ENCODE measurements at places on chromosomes 1 and 21.

- DNase-seq = no peak
Observed at GRCh38 chr1:113751114-113751513, 8.2 kb downstream of the PHTF1 start.

DNA sequence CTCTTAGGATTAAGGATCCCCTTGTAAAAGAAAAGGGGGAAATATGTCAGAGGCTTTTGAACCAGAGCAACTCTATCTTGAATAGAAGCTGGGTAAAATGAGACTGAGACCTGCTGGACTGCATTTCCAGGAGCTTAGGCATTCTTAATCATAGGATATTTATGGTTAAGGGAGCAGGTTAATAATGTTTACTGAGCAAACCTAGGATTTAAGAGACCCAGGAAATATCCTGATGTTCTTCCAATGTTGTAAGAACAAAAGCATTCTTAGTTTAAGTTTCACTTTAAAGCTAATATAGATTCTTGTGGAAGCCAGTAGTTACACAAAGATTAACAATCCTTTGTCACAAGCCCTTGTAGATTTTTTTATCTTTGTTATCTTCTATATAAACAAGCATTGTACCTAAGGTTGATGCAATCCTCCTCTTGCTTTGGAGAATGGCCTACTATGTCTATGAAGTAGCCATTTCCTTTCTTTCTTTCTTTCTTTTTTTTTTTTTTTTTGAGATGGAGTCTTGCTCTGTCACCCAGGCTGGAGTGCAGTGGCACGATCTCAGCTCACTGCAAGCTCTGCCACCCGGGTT lies 570.2 kb upstream of the BEND5 start:
- DNase-seq = peak; percentile 1

DNA sequence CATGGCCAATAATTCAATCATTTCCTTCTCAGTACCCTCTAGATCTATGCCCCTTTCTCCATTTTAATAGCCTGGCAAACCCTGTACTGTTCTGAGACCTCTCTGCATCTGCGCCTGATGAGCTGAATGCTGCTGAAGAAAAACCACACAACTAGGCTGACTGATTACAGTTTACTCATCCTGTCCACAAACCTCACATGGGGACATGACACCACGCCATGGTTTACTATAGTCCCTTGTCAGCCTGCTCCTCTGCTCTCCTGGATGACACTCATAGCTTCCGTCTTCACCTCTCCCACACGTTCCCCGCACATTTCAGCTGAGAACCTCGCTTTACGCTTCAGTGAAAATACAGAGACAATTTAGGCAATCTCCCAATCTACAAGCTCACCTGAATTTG lies 59.7 kb downstream of the DESI2 start:
- no peak for DNase-seq

- no peak for DNase-seq
Observed at GRCh38 chr1:224378855-224379631, 22.4 kb downstream of the CNIH4 start.

- no peak for DNase-seq
Observed at GRCh38 chr1:159943278-159943640, 2.2 kb downstream of the IGSF9 start.

DNA sequence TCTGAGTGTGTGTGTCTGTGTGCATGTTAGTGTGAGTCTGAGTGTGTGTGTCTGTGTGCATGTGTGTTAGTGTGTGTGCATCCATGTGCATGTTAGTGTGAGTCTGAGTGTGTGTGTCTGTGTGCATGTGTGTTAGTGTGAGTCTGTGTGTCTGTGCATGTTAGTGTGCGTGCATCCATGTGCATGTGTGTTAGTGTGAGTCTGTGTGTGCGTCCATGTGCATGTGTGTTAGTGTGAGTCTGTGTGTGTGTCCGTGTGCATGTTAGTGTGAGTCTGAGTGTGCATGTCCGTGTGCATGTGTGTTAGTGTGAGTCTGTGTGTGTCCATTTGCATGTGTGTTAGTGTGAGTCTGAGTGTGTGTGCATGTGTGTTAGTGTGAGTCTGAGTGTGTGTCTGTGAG lies 76.6 kb upstream of the ACTRT2 start:
- no peak for DNase-seq

- DNase-seq = peak; percentile 11
Observed at GRCh38 chr21:25107708-25108107, 499.6 kb downstream of the MRPL39 start.

DNA sequence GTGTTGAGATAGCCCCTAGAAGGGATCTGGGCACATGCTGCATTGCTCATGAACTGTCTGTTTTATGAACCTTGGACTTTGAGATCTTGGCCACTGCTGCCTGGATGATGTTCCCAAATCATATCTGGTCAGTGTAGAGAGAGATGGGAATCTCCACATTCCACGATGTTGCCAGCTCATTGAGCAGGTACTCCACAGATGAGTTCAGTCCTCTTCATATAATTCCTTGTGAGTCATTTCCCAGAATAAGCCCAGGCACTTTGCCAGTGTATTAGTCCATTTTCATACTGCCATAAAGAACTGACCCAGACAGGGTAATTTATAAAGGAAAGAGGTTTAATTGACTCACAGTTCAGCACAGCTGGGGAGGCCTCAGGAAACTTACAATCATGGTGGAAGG lies 254.0 kb upstream of the RUNX1 start:
- DNase-seq = peak; percentile 94

- no peak for DNase-seq
Observed at GRCh38 chr1:35530168-35530567, 27.0 kb downstream of the KIAA0319L start.

- DNase-seq = peak; percentile 60
Observed at GRCh38 chr1:54937469-54937868, 43.0 kb upstream of the TMEM61 start.

- DNase-seq = peak; percentile 65
Observed at GRCh38 chr1:219385787-219386427, 212.2 kb downstream of the LYPLAL1 start.

GRCh38 chr1:228921481-228921880 lies 186.2 kb downstream of the RHOU start:
- DNase-seq = no peak

- no peak for DNase-seq
Observed at GRCh38 chr1:37404711-37405110, 69.7 kb upstream of the ZC3H12A start.

GRCh38 chr1:160149716-160150115 lies 1.7 kb upstream of the ATP1A4 start:
- DNase-seq = peak; percentile 16

GRCh38 chr1:217431395-217431794 lies 199.5 kb downstream of the GPATCH2 start:
- DNase-seq = peak; percentile 21

DNA sequence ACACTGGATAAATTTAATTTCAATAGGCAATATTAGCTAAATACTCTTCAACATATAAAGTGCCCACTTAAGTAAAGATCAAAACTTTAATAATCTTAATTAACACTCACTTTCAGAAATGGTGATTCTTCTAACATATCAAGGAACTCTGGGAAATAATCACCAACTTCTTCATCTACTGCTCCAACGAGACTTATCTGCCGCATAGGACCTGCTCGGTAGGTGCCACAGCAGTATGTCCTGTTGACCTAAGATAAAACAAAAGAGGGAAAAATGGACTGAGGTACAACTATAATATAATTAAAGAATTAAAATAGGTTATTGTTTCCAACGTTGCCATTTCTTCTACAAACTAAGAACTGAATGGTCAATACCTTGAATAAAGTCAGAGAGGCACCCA lies 18.3 kb upstream of the PHTF1 start:
- no peak for DNase-seq

- DNase-seq = peak; percentile 59
Observed at GRCh38 chr1:154445040-154445472, 39.9 kb downstream of the IL6R start.

DNA sequence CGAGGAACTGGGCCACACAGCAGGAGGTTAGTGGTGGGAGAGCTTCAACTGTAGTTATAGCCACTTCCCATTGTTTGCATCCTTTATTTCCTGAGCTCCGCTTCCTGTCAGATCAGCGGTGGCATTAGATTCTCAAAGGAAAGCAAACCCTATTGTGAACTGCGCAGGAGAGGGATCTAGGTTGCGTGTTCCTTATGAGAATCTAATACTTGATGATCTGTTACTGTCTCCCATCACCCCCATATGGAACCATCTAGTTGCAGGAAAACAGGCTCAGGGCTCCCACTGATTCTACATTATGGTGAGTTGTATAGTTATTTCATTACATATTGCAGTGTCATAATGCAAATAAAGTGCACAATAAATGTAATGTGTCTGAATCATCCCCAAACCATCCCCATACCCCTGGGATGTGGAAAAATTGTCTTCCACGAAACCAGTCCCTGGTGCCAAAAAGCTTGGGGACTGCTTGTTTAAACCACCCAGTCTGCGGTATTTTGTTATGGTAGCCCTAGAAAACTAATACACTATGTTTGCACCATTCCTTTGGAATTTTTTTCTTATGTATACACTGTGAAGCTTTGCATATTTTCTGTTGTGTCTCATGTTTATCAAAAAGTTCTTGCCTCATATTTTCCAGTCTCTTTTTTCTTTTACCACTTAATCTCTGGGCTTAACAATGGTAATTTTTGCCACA lies 136.6 kb upstream of the IVNS1ABP start:
- peak; percentile 76 for DNase-seq

DNA sequence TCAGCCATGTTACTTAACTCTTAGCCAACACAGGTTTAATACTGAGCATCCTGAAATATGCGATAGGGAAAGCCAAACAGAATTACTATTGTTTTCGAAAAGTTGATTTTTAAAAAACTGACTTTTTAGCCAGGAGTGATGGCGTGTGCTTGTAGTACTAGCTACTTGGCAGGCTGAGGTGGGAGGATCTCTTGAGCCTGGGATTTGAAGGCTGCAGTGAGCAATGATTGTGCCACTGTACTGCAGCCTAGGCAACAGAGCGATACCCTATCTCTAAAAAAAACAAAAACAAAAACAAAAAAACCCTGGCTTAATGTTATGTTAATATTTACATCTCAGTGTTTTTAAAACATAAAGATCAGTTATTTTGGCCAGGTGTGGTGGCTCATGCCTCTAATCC lies 16.7 kb downstream of the NMNAT1 start:
- DNase-seq = no peak

- DNase-seq = no peak
Observed at GRCh38 chr1:14737561-14738094, 139.1 kb downstream of the KAZN start.

DNA sequence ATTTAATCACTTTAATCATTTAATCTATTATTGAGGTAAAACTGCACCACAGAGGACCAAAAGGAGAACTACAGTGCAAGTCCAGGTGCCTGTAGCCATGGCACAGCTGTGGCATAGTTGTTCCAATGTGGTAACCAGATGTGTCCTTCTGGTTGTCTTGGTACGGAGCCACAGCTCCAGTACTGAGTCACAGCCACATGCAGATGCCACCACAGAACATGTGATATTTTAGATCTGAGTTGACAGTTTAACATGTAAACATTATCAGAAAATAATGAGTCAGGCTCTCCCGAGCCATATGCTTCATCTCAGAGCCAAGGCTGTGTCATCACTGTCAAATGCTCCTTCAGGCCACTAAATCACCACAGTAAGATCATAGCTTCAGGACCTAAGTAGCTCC lies 56.4 kb upstream of the RGS7 start:
- DNase-seq = peak; percentile 37

DNA sequence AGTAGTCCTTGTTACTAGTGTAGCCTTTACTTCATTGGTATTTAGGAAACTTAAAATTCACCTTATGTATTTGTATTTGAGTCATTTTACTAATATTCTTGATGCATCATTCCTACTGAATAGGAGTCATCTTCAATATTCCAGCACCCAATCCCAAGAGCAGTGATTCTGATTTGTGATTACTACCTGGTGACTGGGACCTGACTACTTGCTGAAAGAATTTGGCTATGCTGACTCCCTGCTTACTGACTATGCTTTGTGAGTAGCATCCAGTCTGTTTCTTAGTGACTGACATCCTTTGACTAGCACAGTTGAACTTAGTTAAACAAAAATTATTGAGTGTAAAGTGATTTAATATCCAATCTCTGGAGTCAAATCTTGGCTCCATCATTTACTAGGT lies 129.9 kb upstream of the NEGR1 start:
- peak; percentile 79 for DNase-seq

GRCh38 chr1:111990026-111990877 lies 784 bp upstream of the KCND3 start:
- peak; percentile 15 for DNase-seq

- DNase-seq = no peak
Observed at GRCh38 chr1:205492201-205492667, 12.2 kb upstream of the CDK18 start.

GRCh38 chr1:58870298-58870676 lies 86.4 kb upstream of the JUN start:
- DNase-seq = no peak

GRCh38 chr1:247110627-247111258 lies 6.6 kb upstream of the ZNF669 start:
- peak; percentile 43 for DNase-seq

GRCh38 chr1:118042501-118042900 lies 113.0 kb downstream of the WDR3 start:
- no peak for DNase-seq

- no peak for DNase-seq
Observed at GRCh38 chr1:95033843-95034242, 38.9 kb downstream of the ALG14 start.

DNA sequence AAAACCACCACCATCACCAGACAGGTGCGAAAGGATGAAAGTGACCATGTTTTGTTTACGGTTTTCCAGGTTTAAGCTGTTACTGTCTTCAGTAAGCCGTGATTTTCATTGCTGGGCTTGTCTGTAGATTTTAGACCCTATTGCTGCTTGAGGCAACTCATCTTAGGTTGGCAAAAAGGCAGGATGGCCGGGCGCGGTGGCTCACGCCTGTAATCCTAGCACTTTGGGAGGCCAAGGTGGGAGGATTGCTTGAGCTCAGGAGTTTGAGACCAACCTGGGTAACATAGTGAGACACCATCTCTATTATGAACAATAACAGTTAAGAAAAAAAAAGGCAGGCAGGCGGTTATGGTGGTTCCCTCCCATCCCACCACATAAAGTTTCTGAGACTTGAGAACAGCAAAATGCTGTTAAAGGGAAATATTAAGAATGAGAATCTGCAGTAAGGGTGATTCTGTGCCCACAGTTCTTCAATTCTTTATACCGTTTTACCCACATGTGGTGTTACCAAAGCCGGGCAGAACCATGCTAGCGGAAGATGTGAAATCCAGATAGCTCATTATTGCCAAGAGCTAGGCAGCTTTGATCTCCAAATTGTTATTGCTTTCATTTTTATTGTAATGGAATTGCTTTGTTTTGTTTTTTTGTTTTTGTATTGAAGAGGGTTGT lies 34.5 kb upstream of the TDRD10 start:
- no peak for DNase-seq
